ENCODE measurements at places on chromosomes 11 and 22.
A peak's percentile ranks its signal among the peaks of the same experiment; 100 is the strongest.

DNA sequence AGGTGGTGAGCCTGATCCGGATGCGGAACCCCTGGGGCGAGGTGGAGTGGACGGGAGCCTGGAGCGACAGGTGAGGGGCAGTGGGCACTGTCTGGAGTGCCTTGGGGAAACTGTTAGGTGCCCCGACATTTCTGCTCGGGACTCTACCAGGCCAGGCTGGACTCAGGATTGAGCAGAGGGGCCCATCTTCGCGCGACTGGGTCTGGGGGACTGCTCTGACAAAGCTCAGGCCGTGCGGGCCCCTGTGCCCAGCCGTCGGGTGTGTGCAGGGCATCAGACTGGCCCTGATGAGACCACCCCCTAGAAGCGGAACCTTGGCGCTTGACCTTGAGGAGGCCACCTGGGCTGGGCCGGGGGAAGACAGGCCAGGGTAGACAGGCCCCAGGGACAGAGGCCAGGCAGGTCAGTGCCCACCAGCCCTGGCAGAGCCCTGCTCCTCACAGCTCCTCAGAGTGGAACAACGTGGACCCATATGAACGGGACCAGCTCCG, 6.3 kb downstream of the CAPN1 start:
- DNase-seq = no peak

- no peak for DNase-seq
Measured at GRCh38 chr11:95692526-95693260, 96.9 kb downstream of the FAM76B start.

DNA sequence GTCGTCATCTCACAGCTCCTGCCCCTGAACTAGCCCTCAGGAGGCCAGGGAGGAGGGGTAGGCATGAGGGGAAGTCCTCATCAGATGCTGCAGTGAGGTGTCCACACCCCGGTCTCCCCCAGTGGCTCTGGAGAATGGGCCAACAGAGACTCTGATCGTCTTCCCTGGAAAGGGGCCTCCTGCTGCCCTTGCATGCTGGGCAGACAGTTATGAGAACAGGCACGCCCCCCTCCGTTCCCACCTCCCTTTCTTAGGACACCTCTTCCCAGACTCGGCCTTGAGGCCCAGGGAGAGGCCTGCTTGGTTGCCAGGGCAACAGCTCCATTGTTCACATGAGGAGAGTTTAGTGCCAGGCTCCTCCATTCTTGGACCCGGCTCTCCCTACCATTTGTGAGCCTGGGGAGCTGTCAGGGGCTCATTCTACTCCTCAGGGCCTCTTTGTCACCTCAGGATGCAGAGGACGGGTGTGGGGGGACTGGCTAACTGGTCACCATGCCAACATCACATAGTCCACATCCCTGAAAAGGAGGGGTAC, 157.7 kb downstream of the TTC17 start:
- no peak for DNase-seq

DNA sequence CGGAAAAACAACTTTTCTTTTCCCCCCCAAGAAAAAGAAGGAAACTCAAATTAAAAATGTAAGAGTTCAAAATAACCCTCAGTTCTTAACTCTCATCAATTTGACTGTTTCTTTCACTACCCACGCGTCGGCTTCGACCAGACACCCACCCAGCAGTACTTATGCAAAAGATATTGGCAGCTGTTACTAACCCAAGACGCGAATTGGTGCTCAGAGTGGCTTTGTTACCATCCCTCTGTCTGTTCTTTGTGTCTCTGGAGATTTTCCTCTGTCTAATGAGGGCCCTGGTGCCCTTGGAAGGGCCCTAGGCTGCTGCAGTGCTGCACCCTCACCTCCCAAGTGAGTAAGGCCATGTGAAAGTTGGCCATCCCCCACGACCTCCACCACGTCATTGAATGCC, 180.5 kb upstream of the NECTIN1 start:
- DNase-seq = no peak

GRCh38 chr11:126915430-126915829, 85.1 kb downstream of the KIRREL3 start:
- DNase-seq = no peak

- no peak for DNase-seq
Measured at GRCh38 chr11:12748561-12748960, 74.3 kb downstream of the TEAD1 start.

GRCh38 chr11:2196970-2197770, 25.6 kb upstream of the TH start:
- DNase-seq = peak; percentile 88

- no peak for DNase-seq
Measured at GRCh38 chr22:50504369-50505211, 2.9 kb downstream of the LMF2 start.

GRCh38 chr11:61129639-61130523, 27.6 kb downstream of the CD5 start:
- peak; percentile 94 for DNase-seq

DNA sequence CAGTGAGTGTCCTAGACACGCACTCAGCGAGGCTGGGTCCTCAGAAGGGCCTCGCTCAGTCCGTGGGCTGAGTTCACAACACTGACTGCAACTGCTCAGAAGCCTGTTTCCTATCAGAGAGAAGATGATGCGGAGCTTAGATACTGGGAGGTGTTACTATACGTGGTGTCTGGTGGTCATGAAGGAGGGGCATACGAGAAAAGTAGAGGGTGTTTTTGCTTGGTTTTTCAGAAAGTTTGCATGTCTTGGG, 9.5 kb upstream of the SERPIND1 start:
- DNase-seq = no peak

DNA sequence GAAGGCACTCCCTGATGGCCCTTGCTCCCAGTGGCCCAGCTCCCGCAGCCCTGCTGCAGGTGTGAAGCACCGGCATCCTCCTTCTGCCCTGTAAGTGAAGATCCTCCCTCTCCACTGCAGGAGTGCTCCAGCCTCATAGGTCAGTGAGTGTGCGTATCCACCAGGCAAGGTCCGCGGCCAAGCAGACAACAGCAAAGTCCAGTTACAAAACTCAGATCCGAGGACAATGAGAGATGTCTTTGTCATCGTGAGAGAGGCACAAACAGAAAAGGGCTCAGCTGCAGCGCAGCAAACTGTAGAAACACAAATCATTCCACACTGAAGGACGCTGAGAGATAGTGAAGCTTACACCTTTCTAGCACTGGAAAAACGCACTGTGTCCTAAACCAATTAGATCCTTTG, 46.1 kb downstream of the MYH9 start:
- DNase-seq = no peak

DNA sequence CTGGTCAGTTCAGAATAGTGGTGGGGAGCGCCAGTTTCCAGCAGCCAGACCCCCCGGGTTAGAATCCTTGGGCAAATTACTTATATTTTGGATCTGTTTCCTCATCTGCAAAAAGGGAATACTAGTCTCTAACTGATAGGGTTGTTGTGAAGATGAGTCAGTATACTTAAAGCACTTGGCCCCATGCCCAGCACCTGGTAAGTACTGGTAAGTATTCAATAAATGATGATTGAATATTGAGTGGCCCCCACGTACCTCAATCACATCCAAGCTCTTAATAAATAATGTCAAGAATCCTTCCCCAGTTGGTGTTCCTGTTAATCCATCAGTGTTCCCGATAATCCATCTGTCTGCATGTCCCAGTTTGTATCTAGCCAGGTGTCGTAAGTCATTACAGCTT, 12.1 kb downstream of the ACP2 start:
- no peak for DNase-seq

DNA sequence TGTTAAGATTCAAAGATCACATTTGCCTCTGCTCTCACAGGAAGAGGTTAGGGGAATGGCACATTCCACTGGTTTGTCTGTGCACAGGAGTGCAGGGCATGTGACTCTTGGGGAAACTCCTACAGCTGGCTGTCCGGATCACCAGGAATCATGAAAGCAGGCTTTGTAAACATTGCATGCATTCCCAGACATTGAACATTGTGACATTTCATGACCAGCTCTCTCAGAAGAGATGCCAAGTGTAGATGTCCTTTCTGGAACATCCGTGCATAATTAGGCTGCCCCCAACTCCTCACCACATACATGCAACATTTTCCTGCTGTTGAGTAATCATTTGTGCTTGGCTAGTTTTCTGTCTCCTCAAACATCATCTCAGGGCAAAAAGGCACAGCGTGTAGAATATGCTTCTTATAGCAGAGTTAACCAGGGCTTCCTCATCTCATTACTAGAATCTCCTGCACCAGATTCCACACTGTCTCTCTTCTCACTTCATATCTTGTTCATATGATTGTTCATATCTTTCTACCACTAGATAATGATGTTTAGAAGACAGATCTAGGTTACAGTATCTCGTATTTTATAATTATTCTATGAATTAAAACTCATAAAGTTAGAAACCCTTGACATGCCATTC, 694.7 kb downstream of the NTM start:
- DNase-seq = no peak

GRCh38 chr11:115606498-115607220, 102.4 kb upstream of the CADM1 start:
- no peak for DNase-seq

DNA sequence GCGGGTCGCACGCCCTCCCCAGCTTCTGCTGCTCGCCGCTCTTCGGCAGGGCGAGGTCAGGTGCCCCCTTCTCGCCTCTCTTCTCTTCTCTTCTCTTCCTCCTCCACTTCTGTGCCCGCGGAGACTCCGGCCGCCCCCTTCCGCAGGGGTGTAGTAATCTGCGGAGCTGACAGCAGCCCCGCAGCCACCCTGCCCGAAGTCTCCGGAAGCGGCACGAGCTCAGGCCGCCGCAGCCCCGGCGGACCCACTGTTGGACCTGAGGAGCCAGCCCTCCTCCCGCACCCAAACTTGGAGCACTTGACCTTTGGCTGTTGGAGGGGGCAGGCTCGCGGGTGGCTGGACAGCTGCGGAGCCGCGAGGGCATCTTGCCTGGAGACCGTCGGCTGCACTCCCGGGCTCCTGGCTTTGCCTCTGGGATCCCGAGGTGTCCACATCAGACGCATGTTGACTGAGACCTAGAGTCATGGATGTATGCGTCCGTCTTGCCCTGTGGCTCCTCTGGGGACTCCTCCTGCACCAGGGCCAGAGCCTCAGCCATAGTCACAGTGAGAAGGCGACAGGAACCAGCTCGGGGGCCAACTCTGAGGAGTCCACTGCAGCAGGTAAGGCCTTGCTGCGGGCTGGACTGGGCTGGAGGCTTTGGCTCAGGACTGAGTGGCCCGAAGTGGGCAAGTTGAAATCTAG, 486 bp downstream of the STIM1 start:
- no peak for DNase-seq

- DNase-seq = no peak
Measured at GRCh38 chr11:75076671-75077070, 20.0 kb downstream of the OR2AT4 start.

GRCh38 chr11:3834664-3835461, 5.9 kb downstream of the RHOG start:
- peak; percentile 55 for DNase-seq

GRCh38 chr22:44371741-44372525, 59.2 kb upstream of the SHISAL1 start:
- DNase-seq = no peak

DNA sequence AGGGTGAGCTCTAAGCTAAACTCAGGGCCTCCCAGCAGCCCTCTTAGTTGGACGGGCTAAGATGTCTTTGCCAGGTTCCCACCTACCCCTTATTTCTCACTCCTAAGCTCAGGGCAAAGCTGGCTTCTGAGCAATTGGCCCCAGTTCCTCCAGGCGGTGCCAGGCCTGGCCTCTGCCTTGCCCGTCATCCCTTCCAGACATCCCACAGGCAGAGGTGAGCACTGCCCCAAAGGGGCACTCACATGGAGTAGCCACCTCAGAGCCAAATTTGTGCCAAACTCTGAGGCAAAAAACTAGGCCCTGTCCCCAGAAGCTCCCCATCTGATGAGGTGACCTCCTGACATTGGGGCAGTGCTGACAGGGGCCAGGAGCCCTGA, 9.7 kb downstream of the RHOD start:
- DNase-seq = no peak

- no peak for DNase-seq
Measured at GRCh38 chr11:43124272-43124935, 187.4 kb upstream of the API5 start.

DNA sequence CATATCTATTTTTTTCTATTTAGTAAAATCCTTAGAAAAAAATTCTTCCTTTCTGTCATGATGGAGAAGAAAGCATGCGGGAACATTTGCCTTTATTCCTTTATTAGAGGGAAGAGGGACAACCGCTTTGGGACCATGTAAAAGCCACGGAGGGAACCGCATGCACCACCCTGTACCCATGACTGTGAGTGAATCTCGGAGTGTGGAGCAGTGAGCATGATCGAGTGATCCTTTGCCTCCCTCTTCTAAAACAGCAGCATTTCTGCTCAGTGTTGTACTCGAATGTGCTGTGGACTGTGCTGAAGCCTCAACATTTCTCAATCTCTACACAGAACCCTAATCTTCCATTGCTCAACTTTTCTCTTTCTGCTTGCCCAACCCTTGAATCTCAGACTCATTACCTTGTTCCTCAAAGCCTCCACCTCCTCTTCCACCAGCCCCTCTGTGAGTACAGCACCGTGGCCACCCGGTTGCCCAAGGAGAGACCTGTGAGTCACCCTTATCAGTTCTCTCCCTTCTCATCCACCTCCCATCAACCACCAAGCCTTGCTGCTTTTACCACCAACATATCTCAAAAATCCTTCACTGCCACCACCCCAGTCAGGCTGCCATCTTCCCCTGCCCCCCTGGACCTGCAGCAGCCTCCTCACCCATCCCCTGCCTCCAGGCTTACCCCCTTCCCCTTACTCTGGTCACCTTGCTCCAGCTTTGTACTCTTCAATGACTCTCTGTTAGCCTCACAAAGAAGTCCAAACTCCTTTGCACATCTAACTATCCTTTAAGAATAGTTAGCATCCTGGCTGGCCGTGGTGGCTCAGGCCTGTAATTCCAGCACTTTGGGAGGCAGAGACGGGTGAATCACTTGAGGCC, 103.1 kb downstream of the NAT10 start:
- DNase-seq = no peak

- DNase-seq = peak; percentile 59
Measured at GRCh38 chr11:120344302-120345004, 8.2 kb downstream of the ARHGEF12 start.

GRCh38 chr11:12102588-12103410, 7.6 kb upstream of the MICAL2 start:
- DNase-seq = no peak

- DNase-seq = no peak
Measured at GRCh38 chr22:39738746-39739145, 154.8 kb downstream of the ENTHD1 start.

- no peak for DNase-seq
Measured at GRCh38 chr11:18366286-18366685, 28.1 kb upstream of the LDHA start.

DNA sequence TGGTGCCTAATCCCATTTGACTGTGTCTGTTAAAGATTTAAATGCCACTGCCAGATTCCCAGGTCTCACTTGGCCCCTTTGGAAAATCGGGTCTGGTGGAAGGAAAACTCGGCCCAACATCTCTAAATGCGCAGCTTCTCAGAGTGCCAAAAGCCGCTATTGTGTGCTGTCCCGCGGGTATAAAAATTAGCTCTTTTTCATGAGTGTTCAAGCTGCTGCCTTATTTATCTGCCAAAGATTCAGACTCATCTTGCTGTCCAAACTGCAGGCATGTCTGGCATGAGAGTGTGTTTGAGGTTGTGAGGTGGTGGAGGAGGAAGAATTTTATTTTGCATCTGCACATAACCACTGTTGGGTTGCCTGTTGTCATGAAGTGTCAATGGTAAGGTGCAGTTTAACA, 91.4 kb downstream of the NELL1 start:
- DNase-seq = no peak

GRCh38 chr11:36149538-36150242, 139.5 kb downstream of the COMMD9 start:
- peak; percentile 86 for DNase-seq
